ENCODE measurements at places on chromosomes 3 and 15.

DNA sequence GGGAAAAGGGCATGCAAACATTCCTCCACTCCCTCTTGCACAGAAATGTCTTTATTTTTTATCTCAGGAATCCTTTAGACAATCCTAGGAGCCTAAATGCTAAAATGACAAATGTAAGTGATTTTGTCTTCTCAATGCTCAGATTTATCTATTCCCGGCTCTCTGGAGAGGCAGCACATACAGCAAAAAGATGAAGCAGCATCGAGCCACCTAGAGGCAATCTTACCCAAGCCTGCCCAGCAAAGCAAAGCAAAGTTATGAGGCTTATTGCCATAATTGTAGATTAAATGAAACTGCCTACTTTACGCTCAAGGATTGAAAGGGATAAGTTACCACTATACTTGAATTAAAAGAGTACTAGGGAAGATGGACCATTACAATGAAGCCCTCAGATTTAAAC lies 750.4 kb upstream of the NR2F2 start:
- DNase-seq, result no peak

DNA sequence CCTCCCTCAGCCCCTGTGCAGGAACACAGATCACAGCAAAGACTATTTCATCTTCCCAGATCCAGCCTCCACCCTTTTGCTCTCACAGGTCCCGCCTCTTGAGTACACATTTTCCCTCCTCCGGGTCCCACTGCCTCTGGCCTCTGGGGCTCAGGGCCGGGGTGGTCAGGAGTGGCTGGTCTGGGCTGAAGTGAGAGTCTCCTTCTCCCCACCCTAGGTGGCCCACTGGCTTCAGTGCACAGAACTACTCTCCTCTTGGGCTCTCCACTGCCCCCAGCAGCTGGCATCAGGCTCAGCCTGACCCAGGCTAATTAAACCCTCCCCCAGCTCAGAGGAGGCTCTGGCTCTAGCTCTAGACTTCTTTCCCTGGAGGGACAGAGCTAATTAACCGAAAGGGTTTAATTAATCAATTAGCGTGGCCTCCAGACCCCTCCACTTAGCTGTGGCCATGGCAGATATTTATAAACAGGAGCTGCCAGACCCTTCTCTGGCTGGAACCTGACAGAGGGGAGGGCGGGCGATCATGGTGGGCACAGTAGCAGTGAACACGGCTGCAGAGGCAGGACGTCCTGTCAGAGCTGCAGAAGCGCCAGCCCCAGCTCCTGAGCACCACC lies 15.1 kb downstream of the DUSP7 start:
- no peak for DNase-seq

- no peak for DNase-seq
These were observed 12.4 kb downstream of the ANKRD63 start for GRCh38 chr15:40270246-40270995.

DNA sequence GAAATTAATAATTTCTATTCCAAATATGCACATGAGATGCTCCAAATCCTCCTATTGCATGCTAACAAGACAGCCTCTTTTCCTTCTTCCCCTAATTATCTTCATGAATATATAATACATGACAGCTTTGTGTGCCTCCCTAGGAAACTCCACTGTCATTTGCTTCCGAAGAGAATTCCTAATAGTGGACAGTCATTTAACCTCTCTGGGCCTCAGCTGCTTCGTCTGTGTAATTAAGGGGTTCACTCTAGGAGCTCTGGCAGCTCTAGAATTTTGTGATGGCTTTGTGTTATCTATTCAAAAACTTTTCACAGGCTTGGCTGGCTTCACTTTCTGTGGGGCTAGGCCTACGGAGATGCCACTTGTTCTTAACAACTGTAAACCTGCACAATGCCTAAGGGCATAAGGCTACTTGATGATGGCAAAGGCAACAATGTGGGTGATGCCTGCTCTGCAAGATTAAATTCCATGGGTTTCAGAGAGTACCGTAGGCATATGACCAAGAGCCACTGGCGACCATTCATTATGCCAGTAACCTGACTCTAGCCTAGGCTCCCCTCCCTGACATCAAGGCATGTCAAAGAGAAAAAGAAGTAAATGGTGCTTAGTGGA lies 333.8 kb upstream of the UMPS start:
- no peak for DNase-seq

GRCh38 chr15:45128971-45129639 lies 574 bp downstream of the DUOXA1 start:
- no peak for DNase-seq

- no peak for DNase-seq
These were observed 181.0 kb upstream of the CBLB start for GRCh38 chr3:106049821-106050220.

GRCh38 chr15:57235873-57236272 lies 140.4 kb upstream of the CGNL1 start:
- DNase-seq, result peak; percentile 97

DNA sequence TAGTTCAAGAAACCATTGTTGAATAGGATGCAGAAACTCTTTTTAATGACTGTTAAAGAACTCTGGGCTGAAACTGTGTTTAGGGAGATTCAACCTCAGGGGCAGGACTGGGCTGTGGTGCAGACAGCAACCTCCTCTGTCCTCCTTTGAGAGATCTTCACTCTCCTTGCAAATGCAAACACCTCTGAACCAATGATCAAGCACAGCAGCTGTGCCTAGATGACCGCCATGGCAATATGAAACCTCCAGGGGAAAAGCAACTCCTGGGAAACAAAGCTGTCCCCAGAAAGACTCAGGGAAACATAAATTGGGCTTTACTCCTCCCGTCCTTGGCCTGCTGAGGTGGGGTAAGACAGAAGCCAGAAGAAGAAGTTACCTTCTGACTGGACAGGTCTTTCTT lies 52.6 kb downstream of the TBC1D2B start:
- DNase-seq, result no peak

GRCh38 chr15:39807791-39808190 lies 25.1 kb upstream of the FSIP1 start:
- no peak for DNase-seq

GRCh38 chr15:57522148-57522547 lies 69.6 kb upstream of the MYZAP start:
- DNase-seq, result no peak

DNA sequence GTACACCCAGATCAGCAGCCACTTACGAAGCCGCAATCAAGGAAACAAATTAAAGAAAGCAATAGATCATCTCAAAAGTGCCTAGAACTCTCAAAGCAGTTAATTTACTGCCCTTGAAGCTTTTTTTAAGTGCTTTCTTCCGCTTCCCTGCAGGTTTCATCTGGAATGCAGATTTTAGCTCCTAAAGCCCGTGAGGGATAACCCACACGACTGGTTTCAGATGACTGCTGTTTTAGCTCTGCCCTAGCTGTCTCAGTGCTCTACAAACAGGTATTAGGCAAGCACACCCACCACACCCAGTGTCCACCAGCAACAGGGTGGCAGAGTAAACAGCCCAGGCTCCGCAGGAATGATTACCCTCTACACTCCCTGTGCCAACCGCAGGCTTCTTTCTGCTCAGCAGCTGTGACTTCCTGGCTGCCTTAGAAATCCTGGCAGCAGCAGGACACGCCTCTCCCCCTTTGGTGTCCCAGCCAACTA lies 126.0 kb downstream of the FMN1 start:
- no peak for DNase-seq

GRCh38 chr3:16584880-16585279 lies 20.3 kb downstream of the DAZL start:
- DNase-seq, result no peak

DNA sequence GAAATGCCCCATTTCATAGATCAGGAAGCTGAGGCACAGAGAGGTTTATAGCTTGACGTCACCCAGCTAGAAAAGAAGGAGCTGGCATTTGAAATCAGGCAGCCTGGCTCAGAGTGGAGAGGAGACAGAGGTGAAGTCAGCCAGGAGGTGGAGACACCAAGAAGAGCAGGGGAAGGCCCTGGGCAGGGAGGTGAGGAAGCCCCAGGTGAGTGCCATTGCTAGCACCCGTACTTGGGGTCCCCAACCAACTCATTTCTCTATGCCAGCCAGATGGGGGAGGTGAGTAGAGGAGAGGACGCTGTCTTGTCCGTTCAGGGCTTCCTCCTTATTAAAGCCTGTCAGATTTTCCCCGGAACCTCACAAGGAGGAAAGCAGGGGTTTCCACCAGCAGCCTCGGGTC lies 149.6 kb upstream of the TLE3 start:
- DNase-seq, result no peak

- DNase-seq, result no peak
These were observed 111.2 kb downstream of the GMPS start for GRCh38 chr3:155981669-155982068.

DNA sequence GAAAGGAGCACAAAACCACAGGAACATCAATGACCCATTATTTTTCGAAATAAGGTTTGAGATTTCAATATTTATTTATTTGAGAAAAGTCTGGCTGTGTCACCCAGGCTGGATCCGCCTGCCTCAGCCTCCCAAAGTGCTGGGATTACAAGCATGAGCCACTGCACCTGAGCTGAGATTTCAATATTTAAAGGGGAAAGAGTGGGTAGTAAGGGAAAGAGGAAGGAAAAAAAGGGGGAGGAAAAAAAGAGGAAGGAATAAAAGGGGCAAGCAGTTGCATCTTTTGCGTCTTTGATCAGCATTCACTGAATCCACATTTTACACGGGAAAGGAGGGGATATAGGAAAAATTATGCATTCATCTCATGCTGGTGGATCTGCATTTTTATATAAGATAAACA lies 47.4 kb downstream of the ERICH6 start:
- DNase-seq, result no peak

- no peak for DNase-seq
These were observed 41.7 kb downstream of the KIF15 start for GRCh38 chr3:44803298-44803697.

DNA sequence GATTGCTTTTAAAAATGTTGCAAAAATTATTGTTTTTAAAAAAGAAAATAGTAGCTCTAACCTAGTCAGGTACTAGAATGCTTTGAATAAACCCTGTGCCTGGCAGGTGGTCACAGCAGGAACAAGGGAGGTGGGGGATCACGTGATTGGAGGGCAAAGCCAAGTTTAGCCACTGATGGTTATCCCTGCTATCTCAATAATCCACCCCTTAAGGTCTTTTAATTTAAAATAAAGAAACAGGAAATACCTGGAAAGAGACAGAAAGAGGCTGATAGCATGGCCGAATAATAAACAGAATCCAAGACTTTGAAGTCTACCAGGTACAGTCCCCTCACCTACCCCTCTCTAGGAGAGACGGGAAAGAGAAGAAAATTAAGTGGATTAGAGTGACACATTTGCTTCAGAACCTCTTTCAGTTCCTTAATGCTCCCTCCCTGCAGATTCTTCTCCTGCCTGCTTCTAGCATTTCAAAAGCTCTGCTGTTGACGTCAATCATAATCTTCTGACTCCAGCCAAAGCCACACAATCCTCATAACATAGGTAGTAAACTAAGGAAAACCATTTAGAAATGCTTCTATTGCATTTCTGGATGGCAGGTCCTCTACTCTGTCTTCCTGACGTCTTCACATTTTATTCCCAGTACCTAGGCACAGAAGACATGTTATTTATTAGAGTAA lies 303.4 kb upstream of the MME start:
- DNase-seq, result peak; percentile 11

- DNase-seq, result no peak
These were observed 835 bp upstream of the GMPPB start for GRCh38 chr3:49724586-49724985.

GRCh38 chr3:8413337-8413926 lies 88.2 kb upstream of the LMCD1 start:
- DNase-seq, result no peak

DNA sequence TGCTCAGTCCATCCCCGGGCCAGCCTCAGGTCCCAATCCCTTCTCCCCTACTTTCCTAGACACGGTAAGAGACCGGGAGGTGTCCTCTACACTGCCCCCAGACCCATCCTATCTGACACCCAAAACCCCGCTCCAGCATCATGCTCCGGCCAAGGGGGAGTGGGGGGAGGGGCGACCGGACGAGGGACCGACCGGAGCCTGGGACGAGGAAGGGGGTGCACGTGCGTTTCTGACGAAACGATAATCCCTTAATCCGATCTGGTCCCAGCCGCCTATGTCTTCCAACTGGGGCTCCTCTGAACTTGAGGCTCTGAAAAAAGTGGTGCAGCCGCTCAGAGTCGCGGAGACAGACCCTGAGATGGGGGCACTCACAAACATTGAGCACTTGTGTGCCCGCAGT lies 494 bp downstream of the CPLX3 start:
- DNase-seq, result peak; percentile 36

GRCh38 chr15:70262591-70263274 lies 165.0 kb upstream of the TLE3 start:
- no peak for DNase-seq

GRCh38 chr3:99118381-99118780 lies 216.9 kb upstream of the DCBLD2 start:
- DNase-seq, result no peak

DNA sequence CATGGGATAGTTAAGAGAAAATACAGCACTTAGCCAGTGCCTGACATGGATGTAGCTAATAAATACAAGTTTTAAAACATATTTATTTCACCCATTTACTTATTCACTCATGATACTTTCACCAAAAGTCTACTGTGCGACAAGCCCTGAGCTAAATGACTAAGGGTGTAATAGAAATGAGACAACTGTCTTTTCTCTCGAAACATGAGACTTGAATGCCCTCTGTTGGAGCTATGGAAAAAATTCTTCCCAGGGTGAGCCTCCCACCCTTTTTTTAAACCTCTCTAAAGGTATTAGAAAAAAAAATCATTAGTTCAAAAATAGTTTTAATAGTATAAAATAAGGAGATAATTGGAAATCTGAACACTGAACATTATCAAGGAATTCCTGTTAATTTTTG lies 24.3 kb upstream of the RPL14 start:
- no peak for DNase-seq

Measured in NCI-H524 treated with DMSO at 0.1 percent for 48 hours (cell line).